Stimulated activated CD4-positive, alpha-beta T cell treated with anti-CD3 and anti-CD28 coated beads, Interleukin-12 subunit alpha, Interleukin-12 subunit beta, amount 100 ng/mL, for 24 hours (primary cell): ENCODE measurements at places on chromosomes 4 and X.

- DNase-seq = no peak
These were observed 324.6 kb upstream of the TACR3 start for GRCh38 chr4:104044369-104044768.

- DNase-seq = no peak
These were observed 161.2 kb upstream of the UBQLN2 start for GRCh38 chrX:56402207-56402606.

DNA sequence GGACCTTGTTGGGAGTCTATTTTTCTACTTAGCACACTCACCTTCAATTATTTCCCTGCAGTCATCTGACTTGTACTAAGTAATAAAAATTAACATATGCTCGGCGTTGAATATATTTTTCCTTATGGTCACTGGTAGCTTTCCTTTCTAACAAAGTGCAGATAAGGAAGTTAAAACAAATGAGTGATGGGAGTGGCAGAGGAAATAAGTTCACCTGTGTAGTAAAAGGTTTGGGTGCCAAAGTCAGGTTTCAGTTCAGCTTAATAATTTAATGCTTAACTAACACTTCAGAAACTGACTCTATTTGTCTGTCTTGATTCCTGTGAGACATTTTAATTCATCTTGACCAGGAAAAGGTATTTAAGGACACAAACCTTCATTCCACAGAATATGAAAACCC is 184.4 kb downstream of the PCDH7 start:
- no peak for DNase-seq

DNA sequence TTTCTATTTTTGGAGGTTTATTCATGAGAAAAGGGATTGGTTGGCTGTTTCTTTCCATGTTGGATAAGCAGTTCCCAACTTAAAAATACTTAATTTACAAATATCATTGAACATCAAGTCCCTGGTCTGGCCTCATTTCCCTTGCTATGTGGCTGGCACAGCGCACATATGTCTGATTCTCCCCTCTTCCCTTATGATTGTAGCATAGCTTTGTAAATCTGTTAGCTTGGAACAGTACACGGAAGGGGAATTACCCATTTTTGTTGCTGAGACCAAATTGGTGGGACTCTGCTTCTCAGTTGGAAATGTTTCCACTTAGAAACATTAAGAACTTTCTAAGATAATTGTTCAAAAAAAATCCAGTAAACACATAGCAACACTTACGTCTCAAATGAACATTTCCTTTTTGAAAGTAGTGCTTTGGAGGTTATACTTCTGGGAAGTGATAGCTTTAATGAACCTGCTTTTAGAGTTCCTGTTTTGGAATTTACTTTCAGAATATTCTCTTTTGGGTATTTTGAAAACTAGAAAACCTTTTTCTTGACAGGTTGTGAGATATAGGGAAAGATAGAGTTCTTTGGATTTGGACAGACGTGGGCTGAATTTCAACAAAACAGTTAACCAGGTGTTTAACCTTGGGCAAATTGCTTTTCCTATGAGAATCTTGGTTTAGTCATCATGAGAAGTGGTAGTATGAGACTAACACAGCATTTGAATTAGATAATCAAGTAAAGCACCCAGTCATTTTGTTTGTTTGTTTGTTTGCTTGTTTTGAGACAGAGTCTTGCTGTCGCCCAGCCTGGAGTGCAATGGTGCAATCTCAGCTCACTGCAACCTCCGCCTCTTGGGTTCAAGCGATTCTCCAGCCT is 47.3 kb downstream of the STIM2 start:
- no peak for DNase-seq

GRCh38 chr4:138259824-138260223 is 17.7 kb upstream of the SLC7A11 start:
- no peak for DNase-seq

DNA sequence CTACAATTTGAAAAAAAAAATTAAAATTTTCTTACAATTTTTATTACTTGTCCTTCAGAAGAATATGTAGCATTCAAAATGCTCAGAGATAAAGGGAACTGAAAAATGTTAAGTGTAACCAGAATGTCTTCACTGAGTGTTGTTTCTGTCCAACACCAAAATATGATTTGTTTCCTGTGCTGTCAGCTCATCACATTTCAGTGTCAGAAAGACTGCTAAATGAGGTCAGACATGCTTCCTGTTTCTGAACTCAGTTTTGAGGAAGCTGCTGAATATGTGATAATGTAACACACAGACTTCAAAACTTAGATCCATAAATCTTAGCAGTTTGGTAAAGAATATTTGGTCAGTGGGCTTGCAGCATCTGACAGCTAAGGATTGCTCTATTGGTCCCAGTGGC is 1849.7 kb downstream of the PCDH7 start:
- DNase-seq = no peak

- no peak for DNase-seq
These were observed 118.5 kb downstream of the BTC start for GRCh38 chr4:74675673-74676279.

DNA sequence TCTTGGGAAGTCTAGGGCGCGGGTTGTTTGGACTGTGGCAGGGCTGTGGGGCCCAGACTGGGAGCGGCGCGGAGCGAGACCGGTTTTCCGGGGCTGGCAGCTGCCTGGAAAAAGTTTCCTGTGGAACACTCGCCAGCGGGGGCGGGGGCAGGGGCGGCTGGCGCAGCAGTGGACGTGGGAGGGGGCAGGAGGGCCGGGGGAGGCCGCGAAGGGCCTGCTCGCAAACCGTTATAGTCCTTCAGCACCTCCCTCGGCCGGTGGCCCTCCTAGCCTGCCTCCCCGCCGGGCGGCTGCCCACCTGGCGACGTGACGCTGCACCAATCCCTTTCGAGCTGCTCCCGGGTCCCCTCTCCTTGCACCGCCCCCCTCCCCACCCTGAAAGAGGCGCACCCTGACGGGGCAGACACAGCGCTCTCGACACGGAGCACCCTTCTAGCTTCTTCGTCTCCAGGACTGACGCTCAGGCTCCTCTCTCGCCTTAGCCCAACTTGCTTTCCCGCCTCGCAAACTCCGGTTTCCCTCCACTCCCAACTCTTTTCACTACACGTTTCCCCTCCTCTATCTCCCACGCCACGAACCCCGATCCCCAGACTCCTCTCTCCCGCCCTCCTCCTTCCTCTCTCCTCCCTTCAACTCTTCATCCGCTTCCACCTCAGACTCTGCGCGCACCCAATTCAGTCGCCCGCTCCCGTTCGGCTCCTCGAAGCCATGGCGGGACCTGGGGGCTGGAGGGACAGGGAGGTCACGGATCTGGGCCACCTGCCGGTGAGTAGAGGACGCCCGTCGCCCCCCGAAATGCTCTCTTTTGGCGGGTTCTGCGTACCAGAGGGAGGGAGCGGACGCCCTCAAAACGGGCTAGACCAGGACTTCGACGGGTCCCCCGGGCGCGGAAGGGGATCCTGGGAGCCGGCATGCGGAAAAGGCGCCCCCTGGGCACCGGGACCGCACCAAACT is at the start of gene NRK:
TSS of gene NRK (plus strand) at position 402 of the 954 bp plus-strand sequence. CDS start at position 709, 307 bp downstream.
- DNase-seq = no peak

GRCh38 chr4:1839282-1839681 is 16.7 kb downstream of the LETM1 start:
- no peak for DNase-seq

GRCh38 chr4:85901500-85901899 is 426.6 kb downstream of the ARHGAP24 start:
- DNase-seq = no peak

DNA sequence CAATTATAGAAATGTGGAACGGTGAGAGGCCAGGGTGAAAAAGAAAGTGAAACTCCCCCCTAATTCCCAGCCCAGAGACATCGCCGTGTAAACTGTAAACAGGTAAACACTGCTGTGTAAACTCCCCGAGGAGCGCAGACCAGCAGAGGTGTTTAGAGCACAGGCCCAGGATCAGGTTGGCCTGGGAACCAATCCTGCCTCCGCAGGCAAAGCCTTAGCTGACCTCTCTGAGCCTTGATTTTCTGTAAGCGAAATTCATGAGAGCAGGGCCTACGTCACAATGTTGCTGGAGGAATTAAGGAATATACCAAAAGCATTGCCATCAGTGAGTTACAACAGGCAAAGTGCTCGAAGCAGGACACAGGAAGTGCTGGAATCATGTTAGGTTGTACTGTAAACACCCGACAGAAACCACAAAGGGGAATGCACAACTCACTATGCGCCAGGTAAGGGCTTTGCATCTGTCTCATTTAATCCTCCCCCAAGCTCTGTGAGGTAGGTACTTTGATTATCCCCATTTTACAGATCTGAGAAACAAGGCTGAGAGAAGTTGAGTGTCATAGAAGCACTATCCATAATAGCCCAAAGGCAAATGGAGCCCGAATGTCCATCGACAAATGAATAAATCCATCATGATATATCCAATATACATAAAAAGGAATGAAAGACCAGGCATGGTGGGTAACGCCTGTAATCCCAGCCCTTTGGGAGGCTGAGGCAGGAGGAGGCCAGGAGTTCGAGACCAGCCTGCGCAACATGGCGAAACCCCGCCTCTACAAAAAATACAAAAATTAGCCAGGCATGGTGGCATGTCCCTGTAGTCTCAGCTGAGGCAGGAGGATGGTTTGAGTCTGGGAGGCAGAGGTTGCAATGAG is 30.7 kb upstream of the KIAA0232 start:
- no peak for DNase-seq

GRCh38 chr4:43066415-43066814 is 173.9 kb downstream of the GRXCR1 start:
- DNase-seq = no peak

GRCh38 chrX:107738272-107738671 is 37.3 kb downstream of the TSC22D3 start:
- no peak for DNase-seq

DNA sequence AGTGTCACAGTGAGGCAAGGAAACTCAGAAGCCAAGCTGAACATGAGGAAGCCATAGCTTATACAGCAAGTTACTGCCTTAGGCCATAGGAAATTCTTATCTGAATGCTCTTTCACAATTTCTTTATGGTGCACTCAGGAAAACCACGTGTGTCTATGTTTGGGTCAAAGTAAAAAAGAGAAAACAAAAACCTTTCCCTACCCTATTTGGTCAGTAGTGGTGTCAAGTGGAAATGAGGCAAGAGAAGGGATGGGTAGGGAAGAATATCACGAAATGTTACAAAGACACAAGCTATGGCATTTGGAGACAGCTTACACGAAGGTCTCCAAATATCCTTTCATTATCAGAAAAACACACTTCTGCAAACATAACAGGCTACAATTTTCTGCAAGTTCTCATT is 83.4 kb upstream of the INPP4B start:
- no peak for DNase-seq

- DNase-seq = no peak
These were observed 595.9 kb downstream of the CENPC start for GRCh38 chr4:66949419-66949818.

DNA sequence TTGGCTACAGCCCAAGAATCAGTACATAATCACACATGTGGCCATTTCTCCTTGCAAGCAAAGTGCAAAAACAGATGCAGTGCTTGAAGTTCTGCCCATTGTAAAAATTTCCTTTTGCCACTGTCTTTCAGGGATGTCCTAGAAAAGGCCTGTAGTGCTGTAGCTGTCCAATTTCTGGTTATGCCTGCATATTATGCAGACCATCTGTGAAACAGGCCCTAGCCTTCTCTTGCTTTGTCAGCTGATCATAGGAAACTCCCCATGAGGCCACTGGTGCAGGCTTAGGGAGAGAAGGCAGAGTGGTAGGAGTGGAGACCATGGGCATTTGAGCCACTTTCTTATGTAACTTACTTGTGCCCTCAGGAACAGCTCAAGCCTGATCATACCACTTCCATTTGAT is 130.4 kb upstream of the GABRA2 start:
- DNase-seq = no peak

DNA sequence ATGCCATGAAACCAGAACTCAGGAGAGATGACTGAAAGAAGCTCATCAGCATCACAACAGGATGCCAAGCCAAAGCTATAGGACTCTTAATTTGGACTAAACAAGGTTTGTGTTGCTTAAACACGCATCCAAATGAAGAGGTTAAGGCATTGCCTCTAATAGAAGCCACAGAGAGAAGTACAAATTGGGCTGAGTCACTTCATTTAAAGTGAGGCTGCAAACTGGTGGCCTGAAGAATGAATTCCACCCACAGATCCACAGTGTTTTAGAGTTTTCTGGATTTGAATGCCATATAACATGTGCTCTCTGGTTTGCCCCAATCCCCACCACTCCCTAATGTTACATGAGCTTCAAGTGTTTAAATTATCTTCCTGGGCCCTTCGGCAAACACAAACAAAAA is 103.5 kb downstream of the FIP1L1 start:
- no peak for DNase-seq

GRCh38 chr4:89177807-89178206 is 66.5 kb downstream of the TIGD2 start:
- no peak for DNase-seq

DNA sequence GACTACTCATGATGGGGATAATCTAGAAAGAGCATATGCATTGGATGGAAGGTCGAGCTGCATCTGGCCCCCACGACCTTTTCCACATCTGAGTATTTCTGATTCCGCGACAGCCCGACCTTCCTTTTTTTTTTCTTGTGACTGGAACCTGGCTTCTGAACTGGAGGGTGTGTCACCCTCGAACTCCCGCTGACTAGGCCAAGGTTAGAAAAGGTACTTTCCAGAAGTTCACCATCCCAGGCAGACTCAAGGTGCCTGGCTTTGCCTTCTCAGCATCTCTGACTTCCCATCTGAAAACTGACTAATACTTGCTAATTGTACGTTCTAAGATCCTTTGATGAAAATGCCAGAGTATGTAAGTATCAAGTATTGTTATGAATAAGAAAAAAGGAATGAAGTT is 49.3 kb upstream of the CD40LG start:
- DNase-seq = no peak

GRCh38 chr4:47654972-47655693 is 170.1 kb downstream of the ATP10D start:
- DNase-seq = no peak

DNA sequence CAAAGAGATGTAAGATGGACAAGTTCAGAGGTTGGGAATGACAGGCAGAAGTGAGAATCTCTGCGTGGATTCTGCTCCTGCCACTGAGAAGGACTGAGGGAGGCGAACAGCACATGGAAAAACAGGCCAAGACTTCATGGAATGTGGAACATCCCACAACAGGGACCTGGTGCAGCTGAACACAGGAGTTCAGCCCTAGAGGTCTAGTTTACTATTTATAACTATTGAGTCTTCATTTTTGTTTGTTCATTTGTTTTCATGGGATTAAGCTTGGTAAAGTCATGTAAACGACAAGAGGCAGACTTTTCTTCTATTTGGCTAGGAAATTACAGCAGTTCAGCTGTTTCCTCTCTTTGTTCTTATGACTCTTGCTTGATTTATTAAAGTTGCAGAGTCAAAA is 234.5 kb downstream of the MAML3 start:
- no peak for DNase-seq

GRCh38 chr4:184282251-184282713 is 64.6 kb upstream of the ENPP6 start:
- DNase-seq = peak; percentile 33

GRCh38 chr4:17309567-17310268 is 202.2 kb downstream of the QDPR start:
- no peak for DNase-seq

- no peak for DNase-seq
These were observed 55.1 kb upstream of the PGAM4 start for GRCh38 chrX:78024349-78025059.

- DNase-seq = no peak
These were observed 146.7 kb upstream of the KLHL4 start for GRCh38 chrX:87370865-87371264.
